ENCODE measurements at places on chromosomes 5 and 9.
A peak's percentile ranks its signal among the peaks of the same experiment; 100 is the strongest.

- DNase-seq, result no peak
Observed at GRCh38 chr5:87302061-87302460, 34.4 kb downstream of the RASA1 start.

GRCh38 chr5:88666761-88667495 is 216.1 kb downstream of the MEF2C start:
- DNase-seq, result peak; percentile 39

DNA sequence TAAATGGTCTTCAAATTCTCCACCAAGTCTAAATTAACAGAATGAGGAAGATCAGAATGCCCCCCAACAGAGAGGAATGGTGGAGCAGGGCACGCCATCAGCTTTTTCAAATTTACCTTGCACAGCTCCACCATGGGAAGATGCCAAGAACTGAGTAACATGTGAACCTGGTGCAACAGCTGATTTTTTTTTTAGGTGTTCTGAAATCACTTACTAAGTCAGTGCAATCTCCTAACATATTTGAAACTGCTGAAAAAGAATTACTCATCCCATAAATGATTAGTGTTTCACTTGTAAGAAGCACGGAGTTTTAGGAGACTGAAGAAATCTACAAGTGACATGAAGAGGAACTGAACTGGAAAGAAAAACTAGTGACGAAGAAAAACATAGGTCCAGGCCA is 5.1 kb downstream of the TMEM245 start:
- DNase-seq, result no peak

DNA sequence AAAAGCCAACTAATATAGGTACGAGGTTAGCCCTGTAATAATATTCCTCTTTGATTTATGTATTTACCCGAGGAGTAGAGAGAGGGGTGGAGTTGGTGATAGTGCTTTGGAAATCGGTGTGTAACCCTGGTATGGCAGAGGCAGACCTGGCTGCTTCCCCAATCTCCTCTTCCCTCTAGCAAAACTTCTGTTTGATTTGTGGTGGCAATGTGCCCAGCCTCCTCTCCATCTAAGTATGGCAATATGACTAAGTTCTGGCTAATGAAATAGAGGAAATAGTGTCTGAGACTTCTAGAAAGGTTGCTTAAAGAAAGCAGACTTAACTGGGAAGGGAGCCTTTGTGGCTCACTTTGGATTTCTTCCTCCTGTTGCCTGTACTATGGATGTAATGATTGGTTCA is 491.1 kb downstream of the ENC1 start:
- DNase-seq, result no peak

DNA sequence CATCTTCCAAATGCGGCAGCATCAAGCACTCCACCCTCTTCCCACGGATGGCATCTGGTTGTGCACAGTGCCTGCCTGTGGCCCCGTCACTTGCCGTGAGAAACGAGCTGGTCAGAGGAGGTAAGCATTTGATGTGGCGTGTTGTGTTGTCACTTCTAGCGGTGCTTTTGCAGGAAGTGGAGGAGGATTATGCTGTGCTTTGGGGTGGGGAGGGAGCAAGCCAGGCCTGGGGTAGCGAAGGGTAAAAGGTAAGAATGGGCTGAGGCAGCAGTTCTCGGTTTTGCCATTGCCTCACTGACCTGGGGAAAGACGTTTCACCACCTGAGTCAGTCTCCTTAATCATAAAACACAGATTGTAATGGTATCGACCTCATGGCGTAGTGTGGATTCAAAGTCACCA is 2.3 kb upstream of the POMT1 start:
- no peak for DNase-seq

DNA sequence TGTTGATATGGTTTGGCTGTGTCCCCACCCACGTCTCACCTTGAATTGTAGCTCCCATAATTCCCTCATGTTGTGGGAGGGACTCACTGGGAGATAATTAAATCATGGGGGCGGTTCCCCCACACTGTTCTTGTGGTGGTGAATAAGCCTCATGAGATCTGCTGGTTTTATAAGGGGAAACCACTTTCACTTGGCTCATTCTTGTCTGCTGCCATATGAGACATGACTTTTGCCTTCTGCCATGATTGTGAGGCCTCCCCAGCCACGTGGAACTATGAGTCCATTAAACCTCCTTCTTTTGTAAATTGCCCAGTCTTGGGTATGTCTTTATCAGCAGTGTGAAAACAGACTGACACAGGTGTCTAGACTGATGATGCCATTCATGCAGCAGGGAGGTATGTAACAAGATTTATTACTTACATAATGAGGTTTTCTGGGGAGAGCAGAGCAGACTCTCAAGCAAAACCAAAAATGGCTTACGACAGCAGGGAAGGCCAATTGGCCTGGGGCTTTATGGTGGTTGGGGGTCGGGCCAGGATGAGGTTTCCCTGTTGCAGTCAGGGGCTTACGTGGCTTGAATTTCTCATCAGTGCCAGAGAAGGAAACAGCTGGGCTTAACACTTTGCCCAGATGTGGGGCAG is 9.5 kb upstream of the COMMD10 start:
- DNase-seq, result no peak

GRCh38 chr9:134533850-134534588 is 107.6 kb upstream of the COL5A1 start:
- DNase-seq, result peak; percentile 39

All from right hindlimb (tissue), 1 donor.